ENCODE measurements at places on chromosomes 13 and 19.

DNA sequence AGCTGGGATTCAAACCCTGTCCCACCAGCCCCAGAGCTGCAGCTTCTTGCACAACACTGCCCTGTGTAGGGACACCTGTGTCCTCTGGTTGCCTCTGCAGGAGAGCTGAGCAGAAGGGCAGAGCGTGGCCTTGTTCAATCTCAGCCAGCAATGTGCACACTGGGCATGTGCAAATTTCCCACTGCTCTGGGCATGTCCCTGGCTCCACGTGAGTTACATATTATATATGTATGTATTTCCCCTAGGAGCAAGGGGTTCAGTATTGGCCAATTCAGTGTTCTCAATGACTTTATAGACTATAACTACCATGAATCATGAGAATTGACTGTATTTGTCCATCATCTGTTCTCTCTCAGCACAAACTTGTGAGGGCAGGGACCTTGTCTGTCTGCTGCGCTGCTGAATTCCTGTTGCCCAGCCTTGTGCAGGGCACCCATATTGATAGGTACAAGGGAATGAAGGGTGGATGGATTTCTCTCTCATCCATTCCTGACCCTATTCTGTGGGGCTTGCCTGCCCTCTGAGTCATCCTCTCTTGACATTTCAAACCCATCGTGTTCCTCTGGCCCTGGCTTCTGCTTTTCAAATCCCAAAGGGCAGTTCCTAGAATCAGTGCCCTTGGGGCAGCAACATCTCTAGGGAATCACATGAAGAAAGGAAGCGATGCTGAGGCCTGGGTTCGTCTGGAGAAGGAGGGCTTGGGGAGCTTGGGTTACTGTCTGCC is 69.7 kb downstream of the ERICH6B start:
- DNase-seq: no peak

DNA sequence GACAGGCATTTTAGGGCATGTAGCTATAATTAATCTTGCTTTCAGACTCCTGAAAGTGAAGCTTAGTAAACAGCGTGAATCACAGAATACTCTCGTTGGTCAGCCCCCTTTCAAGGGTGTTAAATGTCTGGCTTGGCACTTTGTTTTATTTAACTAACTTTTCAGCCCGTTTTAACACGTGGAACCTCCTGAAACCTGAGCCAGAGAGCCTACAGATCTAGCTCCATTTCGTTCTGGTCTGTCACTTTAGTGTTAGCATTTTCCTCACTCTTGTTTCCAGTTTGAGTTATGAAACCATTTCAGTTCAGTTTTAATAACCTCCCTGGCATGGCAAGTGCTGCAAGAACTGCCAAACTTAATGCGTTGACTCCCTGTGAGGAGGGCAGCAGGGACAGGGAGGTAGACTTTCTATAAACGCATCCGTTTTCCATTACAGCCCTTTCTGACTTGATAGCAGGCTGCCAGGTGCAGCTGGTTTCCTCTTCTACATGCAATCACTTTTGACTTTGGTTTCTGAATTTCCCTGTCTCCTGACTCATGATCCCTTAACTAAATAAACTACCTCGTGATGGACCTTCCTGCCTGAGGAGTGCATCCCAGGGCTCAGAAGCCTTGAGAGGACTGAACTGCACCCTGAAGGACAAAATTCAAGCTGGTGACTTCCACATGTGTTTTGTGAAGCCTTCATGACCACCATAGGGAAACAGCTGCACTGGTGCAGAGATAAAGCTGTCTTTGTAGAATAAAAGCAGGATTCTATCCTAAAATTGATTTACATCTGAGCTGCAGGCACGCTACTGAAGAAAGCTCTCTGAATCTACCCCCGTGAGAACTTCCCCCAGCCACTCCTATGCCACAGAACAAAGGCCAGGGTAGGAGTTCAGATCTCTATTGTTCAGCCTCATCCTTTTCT is 192.6 kb downstream of the DLEU7 start:
- no peak for DNase-seq

GRCh38 chr13:29472332-29472961 is 123.0 kb downstream of the SLC7A1 start:
- no peak for DNase-seq

GRCh38 chr19:29287061-29287460 is 74.1 kb upstream of the UQCRFS1 start:
- DNase-seq: peak; percentile 71

DNA sequence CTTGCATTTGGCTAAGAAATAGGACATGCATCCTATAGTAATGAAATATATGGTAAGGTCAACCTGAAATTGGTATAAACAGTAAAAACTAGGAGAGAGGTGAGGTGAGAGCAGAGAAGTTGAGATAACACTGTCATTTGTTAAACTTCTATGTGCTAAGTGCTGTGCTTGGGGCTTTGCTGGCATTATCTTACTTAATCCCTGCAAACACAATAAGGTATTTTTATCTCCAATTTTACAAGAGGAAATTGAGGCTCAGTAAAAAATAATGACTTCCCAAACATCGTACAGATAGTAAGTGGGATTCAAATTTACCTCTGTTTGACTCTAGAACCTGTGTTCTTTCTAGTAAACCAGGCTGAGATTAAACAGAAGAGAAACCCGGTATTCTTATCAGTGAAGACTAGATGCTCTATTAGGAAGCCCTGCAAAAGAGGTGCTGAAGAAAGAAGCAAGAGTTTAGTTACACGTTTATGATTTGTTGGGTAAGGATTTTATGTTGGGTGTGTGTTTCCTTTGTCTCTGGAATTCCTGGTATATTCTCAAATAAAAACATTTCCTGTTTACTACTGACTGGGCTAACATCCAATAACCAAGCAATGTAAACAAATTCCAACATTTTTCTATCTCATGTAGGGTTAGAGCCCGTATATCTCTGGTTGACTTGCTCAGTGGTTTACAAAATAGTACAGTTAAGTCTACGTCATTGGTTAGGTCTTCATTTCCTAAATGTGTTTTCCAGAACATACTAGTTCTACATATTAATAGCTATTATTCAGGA is 137.3 kb upstream of the FNDC3A start:
- no peak for DNase-seq

DNA sequence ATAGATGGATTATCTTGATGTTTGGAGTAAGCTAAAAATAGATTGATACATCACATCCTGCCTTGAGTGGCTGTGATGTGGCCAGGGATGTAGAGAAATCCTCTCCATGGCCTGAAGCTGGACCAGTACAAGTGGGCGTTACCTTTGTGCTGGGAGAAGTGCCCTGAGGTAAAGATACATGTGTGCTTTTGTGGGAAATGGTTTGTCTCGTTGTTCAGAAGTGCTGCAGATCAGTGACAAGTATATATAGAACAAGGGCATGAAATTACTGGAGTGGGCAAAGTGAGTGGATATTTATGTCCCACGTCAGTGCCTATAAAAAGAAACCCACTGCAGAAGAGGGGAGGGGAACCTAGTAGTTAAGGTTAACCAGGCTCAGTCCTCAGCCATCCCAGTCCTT is 12.2 kb upstream of the ZNF304 start:
- DNase-seq: no peak

DNA sequence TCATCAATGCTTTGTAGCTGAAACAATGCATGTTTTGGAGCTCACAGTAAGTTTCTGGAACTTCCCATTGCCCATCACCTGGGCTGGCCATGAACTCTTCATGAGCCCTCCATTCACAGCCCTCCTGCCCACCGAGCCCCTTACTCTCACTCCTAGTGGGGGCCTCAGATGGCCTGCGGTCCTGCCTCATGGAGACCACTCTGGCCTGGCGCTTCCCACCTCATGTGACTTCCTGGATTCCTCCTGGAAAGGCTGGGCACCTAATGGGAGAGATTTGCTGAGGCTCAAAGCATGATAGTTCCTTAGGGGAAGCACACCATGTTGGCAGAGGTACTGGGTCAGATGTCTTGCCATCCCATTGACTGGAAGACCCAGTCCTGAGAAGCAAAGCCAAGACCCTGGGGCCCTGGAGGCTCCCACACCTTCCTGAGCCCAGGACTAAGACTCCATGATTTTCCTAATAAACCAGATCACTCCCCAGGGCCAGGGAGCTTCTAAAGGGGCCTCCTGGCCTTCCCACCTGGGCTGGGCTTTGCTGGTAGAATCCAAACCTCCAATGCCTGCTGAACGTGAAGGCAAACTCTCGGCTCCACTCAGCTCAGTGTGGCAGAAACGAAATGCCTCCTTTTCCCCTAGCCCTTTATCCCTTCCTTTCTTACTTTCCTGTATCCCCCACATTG is 49.4 kb upstream of the ZNF536 start:
- DNase-seq: no peak

- DNase-seq: no peak
These were observed 35.8 kb upstream of the TM9SF2 start for GRCh38 chr13:99465454-99465853.

DNA sequence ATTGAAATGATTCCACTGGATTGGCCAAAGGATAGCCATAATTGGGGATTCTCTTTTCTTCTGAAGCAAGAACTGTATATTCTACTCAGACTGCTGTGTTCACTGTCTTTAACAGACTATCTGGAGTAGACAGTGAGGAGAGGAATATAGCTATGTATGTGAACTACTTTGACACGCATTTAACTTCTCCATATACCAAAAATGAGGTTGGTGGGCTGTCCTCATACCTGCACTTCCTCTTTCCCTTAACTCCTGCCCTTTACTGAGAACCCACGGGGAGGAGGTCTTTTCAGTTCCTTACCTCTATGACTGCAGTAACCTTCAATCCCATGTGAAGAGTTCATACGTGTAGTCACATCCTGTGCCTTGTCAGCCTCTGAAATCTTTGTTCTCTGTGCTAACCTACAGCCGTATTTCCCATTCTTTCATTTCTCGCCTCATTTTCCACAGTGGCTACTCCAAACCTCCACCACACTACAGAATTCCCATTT is 305.8 kb downstream of the MTUS2 start:
- DNase-seq: no peak

- DNase-seq: no peak
These were observed 52.8 kb downstream of the ELF1 start for GRCh38 chr13:40966298-40966697.

DNA sequence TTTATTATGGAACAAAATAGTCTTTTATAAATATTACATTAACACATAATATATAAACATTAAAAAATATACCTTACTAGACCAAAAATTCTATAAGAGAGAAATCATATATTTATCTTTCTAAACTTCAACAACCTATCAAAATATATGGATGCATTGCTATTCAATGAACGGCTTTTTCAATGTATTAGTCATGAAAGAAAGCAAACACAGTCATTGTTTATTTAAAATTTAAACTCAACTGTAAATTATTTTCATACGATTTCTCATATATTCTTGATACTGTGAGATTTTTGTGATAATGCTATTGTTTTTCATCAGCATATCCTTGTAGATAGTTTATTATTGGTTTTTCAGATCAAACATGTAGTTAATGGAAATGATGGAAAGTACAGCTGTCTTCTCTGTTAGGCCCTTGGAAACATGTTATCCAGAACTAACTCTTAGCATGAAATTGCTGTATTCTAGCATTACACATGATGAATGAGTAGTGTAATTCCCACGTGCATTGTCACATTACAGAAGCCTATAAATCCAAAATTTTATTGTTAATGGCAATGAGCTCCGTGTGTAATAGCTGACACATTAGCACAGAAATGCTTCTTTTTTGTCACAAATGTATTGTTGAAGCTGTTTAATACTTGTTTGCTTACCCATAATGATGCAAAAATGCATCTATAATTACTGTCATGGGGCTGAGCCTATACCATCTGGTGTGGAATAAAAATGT is 1639.9 kb downstream of the SLITRK5 start:
- no peak for DNase-seq

GRCh38 chr13:73433890-73434289 is 375.1 kb downstream of the KLF5 start:
- no peak for DNase-seq

DNA sequence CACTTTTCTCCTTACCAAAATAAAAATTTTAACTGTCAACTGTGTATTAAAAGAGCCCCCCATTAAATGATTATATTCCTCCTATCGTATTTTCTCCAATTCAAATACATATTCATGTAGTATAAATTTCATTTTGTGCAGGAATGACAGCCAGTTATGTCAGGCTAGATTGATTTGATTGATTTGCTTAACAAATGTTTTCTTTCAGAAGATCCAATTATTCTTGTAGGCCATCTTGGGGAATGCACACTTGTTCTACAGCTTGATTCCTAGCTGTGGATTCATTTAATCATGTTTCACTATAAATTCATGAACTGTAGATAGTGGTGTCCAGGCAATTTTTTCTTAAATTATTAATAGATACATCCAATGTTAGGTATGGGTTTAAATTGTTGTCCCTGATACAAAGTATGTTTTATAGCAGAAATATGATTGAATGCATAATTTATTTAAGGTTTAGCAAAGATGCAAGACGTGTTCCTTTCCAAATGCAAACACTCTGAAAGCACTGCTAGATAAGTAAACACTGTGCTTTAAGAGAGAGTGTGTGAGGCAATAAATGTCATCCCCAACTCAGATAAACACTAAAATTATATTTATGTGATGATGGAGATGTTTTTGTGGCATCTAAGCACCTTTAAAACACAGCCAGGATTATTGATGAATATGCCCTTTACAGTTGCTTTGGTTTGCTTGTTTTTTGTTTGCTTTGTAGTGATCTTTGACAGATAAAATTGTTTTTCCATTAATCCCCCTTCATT is 531.1 kb downstream of the DCT start:
- DNase-seq: no peak

DNA sequence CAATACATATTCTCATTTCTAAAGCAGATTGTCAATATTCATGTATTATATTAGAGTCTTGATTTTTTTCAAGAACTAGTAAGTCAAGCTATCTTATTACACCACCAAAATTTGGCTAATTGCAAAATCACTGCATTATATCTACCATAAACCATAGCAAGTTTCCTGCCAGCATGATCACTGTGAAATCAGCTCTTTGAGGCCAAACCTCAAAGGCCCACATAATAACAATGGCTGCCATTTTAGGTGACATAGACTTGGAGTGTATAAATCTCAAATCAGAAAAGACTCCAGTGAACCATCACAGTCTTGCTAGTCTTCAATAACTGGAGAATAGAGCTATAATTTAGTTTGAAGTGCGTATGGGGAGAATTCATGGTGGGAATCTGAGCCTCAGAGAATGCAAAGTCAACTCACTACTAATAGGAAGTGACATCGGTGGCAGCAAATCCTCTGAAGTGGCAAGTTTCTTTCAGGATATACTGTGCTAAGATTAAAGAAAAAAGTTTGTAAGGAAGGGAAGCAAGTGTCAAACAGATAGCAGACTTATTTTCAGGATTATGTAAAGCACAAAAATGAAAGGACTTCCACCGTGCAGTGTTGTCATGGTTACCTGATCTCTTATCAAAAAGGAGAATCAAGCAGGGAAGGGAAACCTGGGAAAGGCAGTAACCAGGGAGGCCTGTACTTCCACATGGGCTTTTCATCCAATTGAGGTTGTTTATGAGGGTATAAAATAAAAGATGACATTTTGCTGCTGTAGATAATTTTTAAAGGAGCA is 117.4 kb upstream of the FNDC3A start:
- DNase-seq: no peak

DNA sequence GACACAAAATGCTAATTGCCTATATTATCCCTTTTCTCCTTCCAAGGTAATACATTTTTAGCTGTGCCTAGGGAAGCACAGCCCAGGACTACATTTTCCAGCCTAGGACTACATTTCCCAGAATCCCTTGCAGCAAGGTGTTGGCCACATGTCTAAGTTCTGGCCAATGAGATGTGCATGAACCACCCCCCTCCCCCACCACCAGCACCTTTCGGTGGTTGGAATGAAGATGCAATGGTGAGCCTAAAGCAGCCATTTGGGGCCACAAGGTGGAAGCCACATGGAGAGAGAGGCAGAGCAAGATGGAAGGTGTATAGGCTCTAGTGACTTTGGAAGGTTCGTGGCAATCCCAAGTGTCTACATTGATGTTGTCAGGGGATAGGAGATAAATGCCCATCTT is 16.2 kb downstream of the UNC13A start:
- DNase-seq: no peak

- DNase-seq: no peak
These were observed 147.9 kb downstream of the KATNAL1 start for GRCh38 chr13:30159446-30159839.
